Mucosa of gallbladder (tissue), 1 donor: ENCODE measurements at places on chromosomes 1 and 21. TPM values are rescaled to one million over a fixed set of nuclear protein-coding genes. Genes with fewer than 3 reads are reported as not detected.

Gene TSSK3
- 3.3 TPM for total RNA-seq

Gene NR5A2
- 49.0 TPM for total RNA-seq

GRCh38 chr1:3156936-3157335 lies 87.9 kb downstream of the PRDM16 start:
- DNase-seq, result no peak

- no peak for DNase-seq
Measured at GRCh38 chr1:93690921-93691789, 9.5 kb upstream of the BCAR3 start.

DNA sequence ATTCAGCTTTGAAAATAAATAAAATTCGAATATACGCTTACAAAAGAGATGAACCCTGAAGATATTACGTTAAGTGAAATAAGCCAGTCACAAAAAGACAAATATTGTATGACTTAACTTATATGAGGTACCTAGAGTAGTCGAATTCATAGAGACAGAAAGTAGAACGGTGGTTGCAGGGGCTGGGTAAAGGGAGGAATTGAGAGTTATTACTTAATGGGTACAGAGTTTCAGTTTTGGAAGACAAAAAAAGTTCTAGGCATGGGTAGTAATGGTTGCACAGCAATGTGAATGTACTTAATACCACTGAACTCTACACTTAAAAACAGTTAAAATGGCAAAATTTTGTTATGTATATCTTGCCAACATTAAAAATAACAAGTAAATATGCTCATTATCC lies 48.6 kb upstream of the ZNHIT6 start:
- no peak for DNase-seq

DNA sequence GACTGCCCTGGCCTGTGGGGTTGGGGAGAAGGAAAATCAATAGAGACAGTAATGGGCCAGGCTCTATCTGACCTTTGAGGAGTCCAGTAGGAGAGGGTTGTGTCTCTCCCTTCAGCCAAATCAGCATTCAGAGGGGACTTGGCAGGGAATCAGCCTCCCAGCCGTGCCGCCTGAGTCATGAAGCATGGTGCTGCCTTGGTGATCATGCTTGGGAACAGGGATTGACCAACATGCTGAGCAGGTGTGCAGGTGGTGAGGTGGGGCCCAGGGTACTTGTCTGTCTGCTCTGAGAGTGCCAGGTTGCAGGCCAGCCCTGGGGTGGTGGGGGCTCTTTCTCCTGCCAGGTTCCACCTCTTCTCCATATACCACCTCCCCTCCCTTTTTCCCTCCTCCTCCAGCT lies 58.9 kb upstream of the TLR5 start:
- DNase-seq, result no peak

DNA sequence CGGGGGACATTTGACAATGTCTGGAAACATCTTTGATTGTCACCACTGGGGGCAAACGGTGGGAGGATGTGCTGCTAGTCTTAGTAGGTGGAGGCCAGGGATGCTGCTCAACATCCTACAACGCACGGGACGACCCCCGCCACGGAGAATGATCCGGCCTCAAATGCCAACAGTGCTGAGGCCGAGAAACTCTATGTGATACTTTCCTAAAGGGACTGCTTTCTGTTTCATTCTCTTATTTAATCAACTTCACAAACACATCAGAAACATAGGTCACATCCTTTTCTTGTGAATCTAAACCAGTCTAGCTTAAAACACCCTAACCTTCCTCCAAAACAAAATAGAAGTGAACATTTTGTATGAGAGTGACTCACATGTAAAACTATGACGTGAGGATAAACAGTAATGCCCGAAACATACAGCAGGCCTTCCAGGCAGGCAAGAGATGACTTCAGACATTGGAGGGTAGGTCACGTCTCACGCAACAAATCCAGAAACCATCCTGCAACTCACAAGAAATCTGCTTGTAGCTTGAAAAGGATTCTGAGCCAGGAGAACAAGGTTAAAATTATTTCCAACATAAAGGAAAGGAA lies 37.2 kb upstream of the ETS2 start:
- DNase-seq, result no peak

GRCh38 chr1:154351363-154352068 lies 26.2 kb downstream of the ATP8B2 start:
- DNase-seq, result peak; percentile 53

- no peak for DNase-seq
Measured at GRCh38 chr1:204852854-204853253, 17.8 kb upstream of the NFASC start.

- no peak for DNase-seq
Measured at GRCh38 chr1:116203920-116204319, 92.7 kb downstream of the MAB21L3 start.

DNA sequence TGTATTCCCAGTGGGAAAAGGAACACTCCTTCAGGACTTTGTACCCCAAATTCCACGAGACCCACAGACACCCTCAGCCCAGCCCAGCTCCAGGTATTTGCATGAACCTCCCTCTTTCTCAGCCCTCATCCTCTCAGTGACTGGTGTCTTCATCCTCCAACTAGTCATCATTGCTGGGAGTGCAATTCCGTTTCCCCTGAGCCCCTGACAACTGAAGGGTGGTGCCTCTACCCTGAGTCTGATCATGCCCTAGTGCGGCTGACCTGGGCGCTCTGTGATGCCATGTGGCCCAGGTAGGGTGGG lies 3.8 kb upstream of the ZNF692 start:
- DNase-seq, result no peak

- DNase-seq, result peak; percentile 29
Measured at GRCh38 chr1:230575886-230576500, 66.3 kb upstream of the COG2 start.

GRCh38 chr1:185907246-185907645 lies 173.1 kb downstream of the HMCN1 start:
- DNase-seq, result no peak

DNA sequence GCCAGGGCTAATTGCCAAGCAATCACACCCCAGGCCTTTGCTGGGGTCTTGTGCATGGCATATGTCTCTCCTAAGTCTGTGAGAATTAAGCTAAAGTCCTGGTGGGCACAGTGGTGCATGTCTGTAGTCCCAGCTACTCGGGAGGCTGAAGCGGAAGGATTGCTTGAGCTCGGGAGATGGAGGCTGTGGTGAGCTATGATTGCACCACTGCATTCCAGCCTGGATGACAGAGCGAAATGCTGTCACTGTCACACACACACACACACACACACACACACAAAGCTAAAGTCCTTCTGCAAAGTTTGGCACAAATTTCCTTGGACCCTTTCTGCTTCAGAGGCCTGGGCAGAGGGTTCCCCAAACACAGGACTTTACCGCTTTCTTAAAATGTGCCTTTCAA lies 31.3 kb upstream of the DNAJC11 start:
- no peak for DNase-seq

- DNase-seq, result no peak
Measured at GRCh38 chr1:113058941-113059706, 13.9 kb upstream of the LRIG2 start.

- DNase-seq, result no peak
Measured at GRCh38 chr1:3902111-3902511, 2.0 kb upstream of the C1orf174 start.

DNA sequence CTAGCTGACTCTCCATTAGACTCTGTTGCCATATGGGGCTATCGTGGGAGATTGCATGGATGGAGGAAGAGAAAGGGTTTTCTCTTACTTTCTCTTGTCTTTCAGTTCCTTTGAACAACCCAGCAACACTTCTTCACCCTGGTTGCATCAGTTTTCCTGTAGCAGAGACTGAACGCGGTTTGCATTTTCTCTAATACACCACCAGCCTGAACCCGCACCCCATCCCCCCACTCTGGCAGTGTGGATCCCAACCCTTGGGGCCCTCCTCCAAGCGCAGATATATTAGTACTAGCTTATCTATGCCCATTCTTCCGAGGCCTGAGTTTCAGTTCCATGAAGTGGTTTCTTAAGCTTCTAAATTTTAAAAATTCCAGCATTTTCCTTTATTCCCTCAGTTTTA lies 12.6 kb downstream of the DR1 start:
- no peak for DNase-seq

Gene ERICH3
- 0.09 TPM for total RNA-seq

DNA sequence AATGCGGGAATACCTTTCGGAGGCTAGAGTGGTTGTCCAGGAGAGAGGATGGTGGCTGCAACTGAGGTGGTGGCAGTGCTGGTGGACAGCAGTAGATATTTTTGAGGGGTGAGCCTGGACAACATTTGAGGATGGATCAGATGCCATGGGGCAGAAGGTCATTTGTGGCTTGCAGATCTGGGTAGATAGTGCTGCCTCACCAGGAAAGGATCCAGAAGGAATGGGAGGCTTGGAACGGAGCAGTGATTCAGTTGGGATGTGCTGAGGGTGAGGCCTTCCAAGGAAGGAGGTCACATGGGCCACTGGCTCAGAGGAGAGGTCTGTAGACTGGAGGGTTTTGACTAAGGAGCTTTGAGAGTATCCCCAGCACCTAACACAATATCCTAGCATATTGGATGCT lies 110.8 kb upstream of the KAZN start:
- DNase-seq, result no peak

DNA sequence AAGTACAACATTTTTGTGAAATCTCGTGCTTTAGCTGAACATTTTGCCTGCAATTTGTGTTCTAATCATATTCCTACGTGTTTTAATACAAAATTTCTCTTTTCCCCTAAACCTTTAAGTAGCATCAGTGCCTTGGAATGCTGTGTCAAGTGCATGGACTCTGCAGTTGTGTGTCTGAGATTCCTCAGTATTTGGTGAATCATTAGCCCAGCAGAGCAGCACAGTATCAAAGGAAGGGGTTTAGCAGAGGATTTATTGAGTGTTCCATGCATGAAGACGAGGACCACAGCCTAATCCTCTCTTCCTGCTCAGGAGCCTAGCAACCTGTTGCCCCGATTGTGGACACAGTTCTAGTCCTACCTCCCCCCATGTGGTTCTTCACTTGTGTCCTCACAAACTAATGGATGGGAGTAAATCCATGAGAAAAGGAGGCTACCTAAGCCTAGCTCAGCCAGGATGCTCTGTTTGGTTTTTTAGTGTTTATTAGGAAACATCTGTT lies 29.3 kb upstream of the PCP4 start:
- DNase-seq, result no peak

DNA sequence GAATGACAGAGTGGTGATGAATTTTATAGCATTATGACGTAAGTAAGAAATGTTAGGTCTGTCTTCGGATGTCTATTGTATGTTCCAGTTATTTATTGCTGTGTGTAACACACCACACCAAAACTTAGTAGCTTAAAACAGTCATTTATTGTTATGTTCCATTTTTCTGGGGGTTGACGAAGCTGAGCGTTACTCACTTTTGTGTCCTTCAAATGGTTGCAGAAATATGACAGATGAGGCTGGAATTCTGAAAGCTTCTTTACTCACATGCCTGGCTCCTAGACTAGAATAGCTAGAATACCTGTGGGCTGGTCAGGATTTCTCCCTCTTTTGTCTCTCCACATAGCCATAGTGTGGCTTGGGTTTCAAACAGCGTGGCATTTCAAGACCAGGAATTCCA lies 62.1 kb upstream of the S1PR1 start:
- DNase-seq, result no peak

DNA sequence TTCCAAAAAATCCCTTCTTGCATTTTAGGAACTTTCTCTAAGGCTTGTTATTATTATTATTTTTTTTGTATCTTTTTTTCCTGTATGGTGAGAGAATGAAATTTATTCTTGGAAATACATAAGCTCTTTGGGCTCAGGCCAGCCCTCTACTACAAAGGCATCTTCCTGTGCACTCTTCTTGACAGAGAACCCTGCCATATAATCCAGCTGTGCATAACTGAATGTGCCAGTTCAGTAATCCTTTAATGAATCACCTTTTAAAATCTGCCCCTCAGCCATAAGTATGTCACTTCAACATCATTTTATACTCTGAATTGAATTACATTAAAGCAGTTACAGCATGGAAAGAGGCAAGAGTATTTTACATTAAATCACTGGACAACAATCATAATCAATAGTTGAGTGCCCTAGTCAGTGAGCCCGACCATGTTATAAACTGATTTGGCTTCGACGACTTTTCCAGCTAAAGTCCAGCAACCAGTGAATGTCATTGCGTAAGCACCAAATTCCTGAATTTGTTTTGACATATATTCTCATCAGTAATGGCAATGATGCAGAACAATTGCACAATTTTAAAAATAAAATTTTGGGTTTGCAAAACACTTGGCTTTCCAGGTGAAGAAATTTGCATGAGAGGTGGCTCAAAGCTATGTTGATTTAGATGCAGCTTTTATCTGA lies 59.2 kb upstream of the KCNK2 start:
- DNase-seq, result no peak

Gene PALMD
- total RNA-seq, result 5.9 TPM

GRCh38 chr1:192630521-192631287 lies 5.2 kb upstream of the RGS13 start:
- DNase-seq, result no peak

DNA sequence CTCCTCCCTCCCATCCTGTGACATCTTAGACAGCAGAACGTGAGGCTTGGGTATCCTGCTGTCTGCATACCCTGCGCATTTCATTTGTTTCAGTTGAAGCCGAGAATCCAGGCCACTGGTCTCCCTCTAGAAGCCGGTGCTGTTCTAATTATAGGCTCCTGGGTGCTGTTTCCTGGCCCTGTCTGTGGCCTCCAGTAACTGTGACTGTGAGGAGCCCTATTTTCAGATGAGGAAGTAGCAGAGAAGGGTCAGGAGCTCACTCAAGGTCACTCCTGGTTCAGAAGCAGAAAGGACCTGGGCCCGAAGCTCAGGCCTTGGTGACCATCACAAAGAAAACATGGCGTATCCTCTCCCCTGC lies 24.0 kb downstream of the COQ8A start:
- DNase-seq, result no peak

DNA sequence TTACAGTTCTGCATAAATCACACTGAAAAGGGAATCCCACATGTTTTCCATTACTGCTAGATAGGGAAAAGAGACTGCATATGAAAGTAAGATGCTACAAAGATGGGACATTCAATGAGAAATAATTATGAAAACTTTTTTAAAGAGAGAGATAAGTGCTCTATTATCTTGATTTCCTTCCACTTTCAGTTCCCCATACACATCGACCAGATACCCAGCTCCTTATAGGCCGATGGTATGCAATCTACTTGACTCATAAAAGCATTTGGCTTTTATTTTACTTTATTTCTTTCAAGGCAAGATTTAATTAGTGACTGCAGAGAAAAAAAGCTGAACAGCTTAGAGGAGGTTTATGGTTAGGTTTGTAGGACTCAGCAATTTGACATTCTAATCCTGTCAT lies 13.1 kb downstream of the BRINP2 start:
- no peak for DNase-seq

DNA sequence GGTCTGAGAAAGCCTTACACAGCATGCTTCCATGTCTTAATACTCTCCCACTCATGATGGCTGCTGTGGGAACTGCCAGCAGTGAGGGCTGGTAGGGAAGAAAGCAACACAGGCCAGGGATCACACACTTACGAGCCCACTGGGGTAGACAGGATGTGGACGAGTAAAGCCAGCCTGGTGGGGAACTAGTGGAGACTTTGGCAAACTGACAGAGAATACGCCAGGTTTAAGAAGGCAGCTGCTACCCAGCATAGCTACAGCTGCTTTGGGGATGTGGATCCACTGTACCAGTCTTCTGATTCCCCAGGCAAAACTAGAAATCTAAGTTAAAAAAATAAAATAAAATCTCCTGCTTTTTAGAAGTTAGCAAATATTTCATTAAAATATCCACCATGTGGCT lies 664.0 kb downstream of the SMYD3 start:
- DNase-seq, result no peak
